ENCODE measurements at places on chromosomes 5 and 9.

- no peak for DNase-seq
Observed at GRCh38 chr5:109759306-109759705, 69.6 kb downstream of the MAN2A1 start.

- no peak for DNase-seq
Observed at GRCh38 chr5:168851902-168852321, 272.7 kb upstream of the PANK3 start.

- no peak for DNase-seq
Observed at GRCh38 chr5:139262059-139262741, 31.3 kb upstream of the MATR3 start.

GRCh38 chr5:14816999-14817761, 54.4 kb downstream of the ANKH start:
- DNase-seq = peak; percentile 46

DNA sequence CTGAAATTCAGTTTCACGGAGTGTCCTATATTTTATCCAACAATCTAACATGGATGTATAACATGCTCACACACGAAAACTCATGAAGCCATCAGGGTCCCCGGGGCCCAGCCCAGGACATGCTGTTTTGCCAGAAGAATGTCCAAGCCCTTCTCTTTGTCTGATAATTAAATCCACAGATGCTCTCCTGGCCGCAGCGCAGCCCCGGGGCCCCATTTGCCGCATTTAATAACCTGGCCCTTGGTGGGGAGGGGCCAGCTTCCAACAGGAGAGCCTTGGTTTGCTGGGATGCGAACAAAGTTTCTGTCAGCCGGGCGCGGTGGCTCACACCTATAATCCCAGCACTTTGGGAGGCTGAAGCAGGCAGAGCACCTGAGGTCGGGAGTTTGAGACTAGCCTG, 30.0 kb downstream of the PLPP7 start:
- no peak for DNase-seq

GRCh38 chr5:107290780-107291398, 379.8 kb downstream of the EFNA5 start:
- no peak for DNase-seq

DNA sequence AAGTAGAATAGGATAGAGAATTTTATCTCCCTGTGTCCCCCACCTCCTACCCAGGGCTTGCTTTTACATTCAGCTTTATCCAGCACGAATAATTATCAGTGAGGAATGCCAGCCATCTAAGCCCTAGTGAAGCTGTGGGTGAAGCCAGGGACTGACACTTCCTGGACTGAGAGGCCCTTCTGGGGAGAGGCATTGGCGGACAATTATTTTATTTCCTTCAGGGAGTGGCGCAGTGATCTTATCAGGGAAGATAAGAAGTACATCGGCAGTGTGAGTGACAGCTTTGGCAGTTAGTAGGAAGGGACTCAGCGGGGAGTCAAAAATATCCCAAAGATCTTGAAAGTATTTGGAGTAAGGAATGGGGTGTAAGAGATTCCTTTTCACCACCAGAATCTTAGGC, 34.9 kb upstream of the RPS23 start:
- DNase-seq = no peak

DNA sequence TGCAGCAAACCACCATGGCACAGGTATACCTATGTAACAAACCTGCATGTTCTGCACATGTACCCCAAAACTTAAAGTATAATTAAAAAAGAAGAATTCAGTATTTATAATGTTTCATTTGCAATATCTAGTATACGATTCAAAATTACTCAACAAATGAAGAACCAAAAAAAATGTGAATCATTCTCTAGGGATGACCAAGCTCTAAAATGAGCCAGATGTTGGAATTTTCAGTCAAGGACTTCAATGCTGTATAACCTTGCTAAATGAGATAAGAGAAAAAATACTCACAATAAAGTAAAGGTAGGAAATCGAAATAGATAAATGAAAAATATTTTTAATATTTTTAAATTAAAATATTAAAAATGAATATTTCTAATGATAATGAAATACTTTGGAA, 108.7 kb upstream of the ADRA1B start:
- no peak for DNase-seq

- DNase-seq = no peak
Observed at GRCh38 chr9:128169492-128169891, 9.4 kb downstream of the BBLN start.

DNA sequence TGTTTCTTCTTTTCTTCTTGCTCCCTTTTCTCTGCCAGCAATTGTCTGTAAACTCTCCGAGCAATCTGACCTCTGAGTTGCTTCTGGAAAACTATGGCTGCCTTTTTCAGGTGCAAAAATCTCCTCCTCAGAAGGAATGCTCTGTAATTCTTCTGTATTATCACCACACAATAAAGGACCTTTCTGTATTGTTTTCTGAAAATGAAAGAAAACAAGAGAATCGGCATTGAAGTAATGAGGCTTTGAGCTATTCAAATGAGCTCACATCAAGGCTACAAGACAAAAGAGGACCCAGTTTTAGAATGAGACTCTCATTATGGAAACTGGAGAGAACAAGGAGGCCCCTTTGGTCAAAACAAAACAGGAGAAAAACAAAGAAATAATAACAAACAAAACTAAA, 86.2 kb upstream of the RETREG1 start:
- DNase-seq = no peak

GRCh38 chr9:37053684-37054362, 19.8 kb upstream of the PAX5 start:
- no peak for DNase-seq

DNA sequence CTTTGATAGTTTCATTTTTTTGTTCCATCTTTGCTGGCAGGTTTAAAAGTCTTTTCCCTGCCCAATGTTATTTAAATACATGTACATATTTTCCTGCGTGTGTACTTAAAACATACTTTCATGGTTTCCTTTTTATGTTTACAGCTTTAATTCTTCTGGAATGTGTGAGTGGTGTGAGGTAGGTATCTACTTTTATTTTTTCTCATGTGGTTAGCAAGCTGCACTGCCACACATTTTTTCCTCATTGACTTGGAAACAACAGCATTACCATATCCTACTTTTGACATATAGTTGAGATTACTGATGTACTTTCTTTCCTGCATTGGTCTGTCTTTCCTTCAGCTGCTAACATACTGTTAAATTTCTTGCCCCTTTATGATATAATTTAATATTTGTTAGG, 51.4 kb upstream of the COL15A1 start:
- no peak for DNase-seq

- DNase-seq = no peak
Observed at GRCh38 chr9:89788434-89788833, 183.6 kb downstream of the GADD45G start.

DNA sequence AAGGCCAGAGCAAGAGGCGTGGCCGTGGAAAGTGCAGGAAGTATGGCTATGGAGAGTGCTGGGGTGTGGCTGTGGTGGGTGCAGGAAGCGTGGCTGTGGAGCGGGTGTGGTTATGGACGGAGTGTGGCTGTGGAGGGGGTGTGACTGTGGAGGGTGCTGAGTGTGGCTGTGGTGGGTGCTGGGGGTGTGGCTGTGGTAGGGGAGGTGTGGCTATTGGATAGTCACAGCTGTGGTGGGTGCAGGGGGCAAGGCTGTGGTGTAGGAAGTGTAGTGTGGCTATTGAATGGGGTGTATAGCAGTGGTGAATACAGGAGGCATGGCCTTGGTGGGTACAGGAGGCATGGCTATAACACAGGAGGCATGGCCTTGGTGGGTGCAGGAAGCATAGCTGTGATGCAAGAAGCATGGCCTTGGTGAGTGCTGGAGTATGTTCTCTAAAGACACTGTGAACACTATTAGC, 40.8 kb upstream of the SPATA31C2 start:
- peak; percentile 1 for DNase-seq

DNA sequence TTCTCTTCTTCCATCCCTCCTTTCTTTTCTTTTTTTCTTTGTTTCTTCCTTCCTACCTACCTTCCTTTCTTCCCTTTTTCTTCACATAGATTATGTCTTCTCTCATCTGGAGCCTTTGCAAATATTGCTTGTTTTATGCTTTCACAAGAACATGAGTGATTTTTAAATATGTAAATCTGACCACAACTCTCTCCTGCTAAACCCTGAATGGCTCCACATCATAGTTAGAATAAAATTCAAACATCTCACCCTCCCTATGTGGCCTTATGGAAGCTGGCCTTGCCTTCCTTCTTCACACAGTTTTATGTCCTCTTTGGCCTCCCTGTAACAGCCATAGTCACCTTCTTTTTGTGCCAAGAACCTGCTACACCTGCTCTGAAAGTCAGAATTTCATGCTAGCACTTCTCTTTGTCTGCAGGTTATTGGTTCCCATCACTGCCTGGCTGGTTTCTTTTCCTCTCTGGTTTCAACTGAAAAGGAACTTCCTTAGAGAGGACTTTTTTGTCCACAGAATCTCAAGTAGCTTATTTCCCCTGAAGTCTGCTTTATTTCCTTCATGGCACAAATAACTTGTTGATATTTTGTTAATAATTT, 114.3 kb upstream of the TNC start:
- no peak for DNase-seq

DNA sequence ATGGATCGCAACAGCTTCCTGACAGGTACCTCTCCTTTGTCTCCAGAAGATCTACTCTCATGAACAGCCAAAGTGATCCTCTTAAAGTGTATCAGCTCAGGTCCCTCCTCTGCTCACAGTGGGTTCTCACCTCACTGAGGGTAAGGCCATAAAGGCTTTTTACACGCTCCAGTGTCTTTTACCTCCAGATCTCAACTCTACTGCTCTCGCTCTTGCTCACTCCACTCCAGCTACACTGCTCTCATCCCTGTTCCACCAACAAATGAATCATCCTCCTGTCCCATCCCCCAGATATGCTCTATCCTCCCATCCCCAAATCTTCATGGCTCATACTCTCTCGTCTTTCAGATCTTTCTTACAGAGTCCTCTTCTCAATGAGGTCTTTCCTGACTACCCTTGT, 248.6 kb upstream of the EFNA5 start:
- DNase-seq = no peak

DNA sequence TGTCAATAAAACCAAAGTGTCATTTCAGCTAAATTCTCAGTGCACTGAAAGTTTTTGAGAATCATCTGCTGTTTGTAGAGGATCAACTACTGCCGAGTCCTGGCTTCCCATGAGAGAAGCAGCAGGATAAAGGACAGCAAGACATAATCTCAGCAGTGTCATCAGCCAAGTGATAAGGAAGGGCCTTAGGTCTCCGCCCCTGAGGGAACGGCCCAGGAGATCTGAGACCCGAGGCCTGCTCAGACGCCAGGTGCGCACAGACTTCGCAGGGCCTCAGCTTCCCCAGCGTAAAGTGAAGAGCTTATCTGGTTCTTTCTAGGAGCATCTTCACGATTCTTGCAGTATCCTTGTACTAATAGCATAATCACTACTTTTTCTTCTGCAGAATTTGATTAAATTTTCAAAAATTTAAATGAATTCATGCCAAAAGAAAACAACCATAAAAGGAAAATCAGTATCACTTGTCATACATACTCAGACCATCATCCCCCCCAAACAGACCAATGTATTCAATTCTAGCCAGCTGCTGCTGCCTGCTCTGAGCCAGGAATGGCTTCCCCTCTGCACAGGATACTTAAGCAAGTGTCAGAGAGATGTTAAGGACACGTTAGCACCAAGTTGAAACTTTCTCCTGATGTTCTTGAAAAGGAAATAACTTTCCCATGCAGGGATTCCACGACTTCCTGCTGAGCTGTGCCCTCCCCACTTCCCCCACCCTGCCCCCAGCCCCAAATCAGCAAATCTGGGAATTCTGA, 2.2 kb downstream of the GFPT2 start:
- DNase-seq = no peak

DNA sequence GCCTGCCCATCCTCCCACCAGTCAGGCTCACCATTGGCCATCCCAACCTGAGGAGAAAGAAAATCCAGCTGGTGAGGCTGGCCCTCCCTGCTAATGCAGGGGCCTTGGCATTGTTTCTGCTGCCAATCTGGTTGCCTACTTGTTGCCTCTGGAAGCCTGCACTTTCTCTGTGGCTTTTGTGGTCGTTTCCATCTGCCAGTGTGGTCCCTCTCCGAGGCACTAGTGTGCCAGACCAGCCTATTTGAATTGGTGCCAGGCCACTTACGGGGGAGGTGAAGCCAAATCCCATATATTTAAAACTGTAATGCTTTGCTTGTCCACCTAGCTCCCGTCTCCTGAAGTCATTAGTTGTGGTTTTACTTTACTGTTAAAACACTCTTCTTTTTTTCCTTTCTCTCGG, 213.4 kb upstream of the ADAMTSL1 start:
- DNase-seq = no peak

GRCh38 chr5:59496524-59497134, 396.9 kb downstream of the PDE4D start:
- no peak for DNase-seq

DNA sequence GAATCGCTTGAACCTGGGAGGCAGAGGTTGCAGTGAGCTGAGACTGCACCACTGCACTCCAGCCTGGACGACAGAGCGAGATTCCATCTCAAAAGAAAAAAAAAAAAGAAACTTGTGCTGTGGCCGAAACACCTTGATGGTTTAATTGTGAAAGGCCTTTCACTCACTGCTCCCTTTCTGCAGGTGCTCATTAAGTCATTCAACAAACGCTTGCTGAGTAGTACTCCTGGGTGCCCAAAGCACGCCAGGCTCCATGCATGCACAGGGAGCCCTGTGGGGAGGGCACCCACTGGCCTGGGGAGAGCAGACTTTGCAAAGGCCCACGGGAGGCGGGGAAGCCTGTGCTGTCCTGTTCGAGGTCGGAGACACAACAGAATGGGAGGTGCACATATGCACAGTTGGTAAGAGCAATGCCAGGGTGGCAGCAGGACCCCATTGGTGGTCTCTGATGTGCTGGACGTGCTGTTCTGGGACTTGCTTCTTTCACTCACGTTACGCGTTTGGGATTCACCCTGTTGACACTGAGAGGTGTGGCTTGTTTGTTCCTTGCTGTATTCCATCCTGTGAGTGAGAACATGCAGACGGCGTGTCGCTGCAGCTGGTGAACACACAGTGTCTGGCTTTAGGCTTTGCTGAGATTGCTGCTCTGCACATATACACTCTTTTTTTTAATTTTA, 3.0 kb upstream of the ENTPD2 start:
- no peak for DNase-seq

DNA sequence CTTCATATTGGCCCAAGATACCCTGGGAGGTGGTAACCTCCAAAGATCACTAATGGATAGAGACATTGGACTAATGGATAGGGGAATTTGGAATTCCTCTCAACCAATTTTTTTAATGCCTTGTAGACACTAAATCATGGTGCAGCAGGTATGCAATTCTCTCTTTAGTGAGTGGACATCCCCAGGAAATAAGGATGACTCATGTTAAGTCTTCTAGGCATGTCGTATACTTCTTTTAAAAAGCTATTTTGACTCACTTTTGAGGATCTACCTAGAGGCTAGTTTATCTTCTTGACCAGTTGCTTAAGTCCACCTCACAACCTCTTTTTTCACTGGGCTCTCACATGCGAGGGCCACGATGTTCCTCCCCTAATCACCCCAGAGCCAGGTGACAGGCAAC, 211.6 kb upstream of the CDH12 start:
- no peak for DNase-seq
